NB4 (cell line): ENCODE measurements at places on chromosomes 16 and 17.

GRCh38 chr17:74386386-74386785 lies 19.1 kb downstream of the GPR142 start:
- peak; percentile 34 for DNase-seq

GRCh38 chr17:2724784-2725164 lies 13.2 kb upstream of the CLUH start:
- DNase-seq: peak; percentile 55

DNA sequence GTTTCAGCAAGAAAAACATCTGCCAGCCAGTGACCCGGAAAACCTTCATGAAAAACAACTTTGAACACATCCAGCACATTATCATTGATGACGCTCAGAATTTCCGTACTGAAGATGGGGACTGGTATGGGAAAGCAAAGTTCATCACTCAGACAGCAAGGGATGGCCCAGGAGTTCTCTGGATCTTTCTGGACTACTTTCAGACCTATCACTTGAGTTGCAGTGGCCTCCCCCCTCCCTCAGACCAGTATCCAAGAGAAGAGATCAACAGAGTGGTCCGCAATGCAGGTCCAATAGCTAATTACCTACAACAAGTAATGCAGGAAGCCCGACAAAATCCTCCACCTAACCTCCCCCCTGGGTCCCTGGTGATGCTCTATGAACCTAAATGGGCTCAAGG lies 22.2 kb downstream of the SLFN5 start:
- DNase-seq: no peak

DNA sequence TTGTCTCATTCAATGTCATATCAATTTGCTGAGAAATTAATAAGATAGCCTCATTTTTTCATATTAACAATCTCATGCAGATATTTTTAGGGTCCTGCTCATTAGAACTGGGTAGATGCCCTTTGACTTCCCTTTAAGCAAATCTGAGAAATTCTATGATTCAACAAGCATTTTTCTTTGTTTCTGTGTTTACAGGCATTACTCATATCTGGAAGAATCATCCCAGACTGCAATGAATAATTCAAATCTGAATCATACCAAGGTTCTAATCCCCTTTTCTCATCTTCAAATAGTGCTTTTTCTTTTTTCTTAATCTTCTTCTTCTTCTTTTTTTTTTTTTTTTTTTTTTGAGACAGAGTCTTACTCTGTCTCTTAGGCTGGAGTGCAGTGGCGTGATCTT lies 69.2 kb upstream of the KIFC3 start:
- DNase-seq: no peak

- DNase-seq: peak; percentile 92
Measured at GRCh38 chr17:1627182-1627981, 1.3 kb downstream of the SLC43A2 start.

DNA sequence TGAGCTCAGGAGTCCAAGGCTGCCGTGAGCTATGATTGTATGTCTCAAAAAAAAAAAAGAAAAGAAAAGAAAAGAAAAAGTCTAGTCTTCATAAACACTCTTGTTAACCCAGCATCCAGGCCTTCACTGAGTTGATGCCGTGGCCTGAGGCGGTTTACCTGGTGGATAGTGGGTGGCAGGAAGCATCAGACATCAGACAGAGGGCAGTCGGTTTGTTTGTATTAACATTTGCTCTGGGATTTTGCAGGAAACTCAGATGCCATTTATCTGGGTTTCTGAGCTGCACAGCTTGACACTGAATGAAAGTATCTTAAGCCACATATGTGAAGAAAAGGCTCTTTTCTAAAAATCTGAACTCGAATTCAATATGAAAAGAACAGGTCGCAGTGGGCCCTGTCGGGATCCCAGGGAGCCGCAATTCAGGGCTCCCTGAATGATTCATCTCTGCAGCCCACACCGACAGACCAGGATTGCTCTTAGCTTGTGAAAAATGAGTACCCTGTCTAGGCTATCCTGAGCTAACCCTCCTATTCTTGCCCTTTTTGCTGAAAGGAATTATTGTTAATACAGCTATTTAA lies 1.1 kb upstream of the DBNDD1 start:
- DNase-seq: no peak

DNA sequence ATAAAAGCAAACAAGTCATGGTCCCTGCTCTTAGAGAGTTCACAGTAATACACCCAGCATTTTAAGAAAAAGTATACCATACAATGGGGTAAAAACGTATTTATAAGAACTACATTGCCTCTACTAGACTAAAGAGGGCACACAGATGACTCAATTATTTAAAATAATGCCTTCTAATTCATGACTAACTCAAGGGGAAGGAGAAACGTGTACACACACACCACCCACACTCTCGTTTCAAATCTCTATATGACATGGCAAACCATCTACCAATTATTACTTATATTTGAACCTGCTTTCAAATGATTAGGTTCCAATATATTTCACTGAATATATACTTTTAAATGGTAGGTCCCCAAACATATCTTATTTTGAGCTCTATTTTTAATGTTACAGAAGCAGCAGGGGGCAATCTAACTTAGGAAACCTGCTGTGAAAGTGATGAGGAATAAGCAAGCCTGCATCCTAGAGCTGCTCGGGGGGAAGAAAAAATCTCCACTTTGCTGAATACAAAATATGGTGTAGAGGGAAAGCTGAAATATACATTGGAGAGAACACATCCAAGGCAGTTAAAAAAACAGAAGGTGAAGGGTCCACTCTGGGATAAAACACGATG lies 232.4 kb upstream of the PSMD7 start:
- DNase-seq: no peak

GRCh38 chr17:20073055-20073979 lies 64.2 kb downstream of the SPECC1 start:
- peak; percentile 97 for DNase-seq
